NCI-H226 (cell line): ENCODE measurements at places on chromosomes 7 and 10.
A peak's percentile ranks its signal among the peaks of the same experiment; 100 is the strongest.

DNA sequence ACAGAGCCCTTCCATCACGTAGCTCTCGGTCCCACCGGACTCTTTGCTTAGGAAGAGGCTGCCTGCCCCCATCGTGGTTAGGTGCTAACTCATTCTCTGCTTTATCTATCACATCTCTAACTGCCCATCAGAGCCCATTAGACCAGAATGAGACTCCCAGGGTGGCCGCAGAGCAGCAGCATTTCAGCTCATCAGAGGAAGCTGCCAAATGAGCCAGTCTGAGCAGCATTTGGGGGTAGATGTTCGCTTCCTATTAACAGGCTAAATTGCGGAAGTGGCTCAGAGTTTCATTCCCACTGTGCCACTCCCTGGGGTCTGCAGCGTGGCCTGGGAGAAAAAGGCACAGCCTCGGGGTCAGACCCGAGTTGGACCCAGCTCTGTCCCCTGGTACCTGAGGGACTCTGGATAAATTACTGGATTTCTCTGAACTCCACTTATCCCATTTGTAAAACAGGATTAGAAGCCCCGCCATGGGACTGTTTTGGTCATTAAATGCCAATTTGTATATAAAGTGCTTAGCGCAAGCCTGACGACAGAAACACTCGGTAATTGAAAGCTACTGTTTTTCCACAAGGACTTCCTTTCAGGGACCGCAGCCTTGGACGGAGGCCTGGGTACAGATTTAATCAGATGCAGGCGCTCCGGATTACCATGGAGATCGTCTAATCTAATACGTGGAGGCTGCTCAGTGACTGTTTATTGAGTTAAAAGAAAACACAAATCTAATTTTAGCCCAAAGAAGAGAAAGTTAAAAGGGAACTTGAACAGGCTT, 73.8 kb upstream of the PRLHR start:
- no peak for DNase-seq

GRCh38 chr10:48655411-48656240, 29.0 kb upstream of the WDFY4 start:
- peak; percentile 83 for DNase-seq

GRCh38 chr10:110960333-110960712, 40.9 kb downstream of the SHOC2 start:
- DNase-seq: no peak

- no peak for DNase-seq
These were observed 29.9 kb downstream of the PPP2R2D start for GRCh38 chr10:131930586-131931330.

GRCh38 chr10:75111907-75112679, 637 bp downstream of the SAMD8 start:
- peak; percentile 55 for DNase-seq

DNA sequence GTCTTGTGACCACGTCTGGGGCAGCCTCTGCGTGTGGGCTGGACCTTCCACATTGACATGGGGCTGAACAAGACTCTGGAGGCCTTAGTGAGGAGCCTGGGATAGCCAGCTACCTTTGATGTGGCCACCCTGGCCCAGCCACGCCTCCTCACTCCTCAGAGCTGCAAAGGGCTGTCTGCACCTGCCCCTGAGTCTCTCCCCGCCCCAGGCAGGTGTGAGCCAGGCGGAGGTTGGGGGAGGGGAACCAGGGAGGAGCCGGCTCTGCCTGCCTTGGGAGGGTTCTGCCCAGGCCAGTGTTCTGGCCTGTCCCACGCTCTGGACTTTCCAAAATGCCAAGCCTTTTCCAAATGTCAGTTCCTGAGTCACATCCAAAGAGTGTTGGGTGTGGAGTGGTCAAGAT, 72.2 kb downstream of the GTF2IRD1 start:
- DNase-seq: no peak

DNA sequence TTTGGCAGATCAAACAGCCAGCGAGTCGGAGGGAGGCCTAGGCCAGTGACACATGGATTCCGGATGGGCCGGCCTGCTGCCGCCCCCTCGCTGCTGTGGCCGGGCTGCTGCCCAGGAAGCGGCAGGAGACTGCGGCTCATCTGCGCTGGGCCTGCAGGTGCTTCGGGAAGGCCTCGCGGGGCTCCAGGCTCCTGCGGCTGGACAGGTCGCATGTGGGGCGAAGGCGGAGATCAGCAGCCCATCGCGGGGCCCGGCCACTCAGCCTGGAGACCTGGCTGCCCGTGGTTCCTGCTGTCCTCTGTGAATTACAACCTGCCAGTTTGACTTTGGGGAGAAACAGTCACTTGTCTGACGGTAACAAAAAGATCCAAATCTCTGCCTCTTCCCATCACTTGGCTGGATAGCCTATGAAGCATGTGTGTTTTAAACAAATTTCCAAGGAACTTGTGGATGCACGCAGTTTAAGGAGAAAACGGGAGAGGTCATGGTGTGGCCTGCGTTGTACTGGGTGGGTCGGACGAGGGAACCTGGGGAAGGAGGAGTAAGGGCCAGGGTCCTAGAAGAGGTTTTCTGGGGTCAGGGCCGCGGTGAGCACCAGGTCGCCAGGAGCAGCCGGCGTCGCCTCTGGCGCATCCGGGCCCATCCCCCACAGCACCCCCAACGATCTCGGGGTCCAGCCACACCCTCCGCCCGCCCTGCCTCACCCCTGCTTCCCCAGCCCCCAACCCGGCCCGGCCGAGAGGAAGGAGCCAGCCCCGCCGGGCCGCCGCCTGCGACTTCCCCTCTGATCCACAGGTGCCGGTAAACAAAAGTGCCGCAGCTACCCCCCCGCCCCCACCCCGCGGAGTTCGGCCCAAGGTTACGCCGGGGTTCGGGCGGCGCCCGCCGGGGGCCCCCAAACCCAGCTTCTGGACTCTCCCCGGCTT, 1.6 kb downstream of the SPOCK2 start:
- no peak for DNase-seq

DNA sequence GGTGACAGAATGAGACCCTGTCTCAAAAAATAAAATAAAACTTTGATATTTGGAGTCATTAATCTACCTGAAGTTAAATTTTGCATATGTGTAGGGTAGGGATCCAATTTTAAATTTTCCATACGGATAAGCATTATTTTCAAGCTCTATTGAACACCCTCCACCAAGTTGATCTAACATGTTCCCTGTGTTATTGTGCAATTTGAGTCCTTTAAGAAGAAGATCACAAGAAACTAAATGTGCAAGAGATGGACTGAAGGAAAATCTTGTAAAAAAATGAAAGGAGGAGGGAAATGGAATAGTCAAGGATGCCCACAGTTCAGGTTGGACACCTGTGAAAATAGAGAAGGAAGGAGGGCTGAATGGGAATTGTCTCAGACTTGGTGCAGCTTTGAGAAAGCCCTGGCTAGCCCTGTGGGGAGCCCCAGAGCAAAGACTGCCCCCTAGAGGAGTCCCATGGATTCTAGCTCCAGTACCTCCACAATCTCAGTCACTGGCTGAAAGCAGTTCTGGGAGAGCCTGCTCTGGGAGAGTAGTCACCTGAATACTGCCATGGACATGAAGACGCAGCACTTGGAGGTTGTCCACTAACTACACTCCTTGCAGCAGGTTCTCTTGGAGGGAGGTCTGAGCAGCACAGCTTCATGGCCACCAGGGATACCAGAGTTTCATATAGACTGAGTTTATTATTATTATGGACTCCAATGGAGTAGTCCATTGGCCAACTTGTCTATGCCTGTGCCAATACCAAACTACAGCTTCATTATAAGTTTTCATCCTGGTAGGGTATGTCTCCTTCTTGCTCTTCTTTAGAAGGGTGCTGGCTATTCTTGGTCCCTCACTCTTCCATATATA, 5.7 kb upstream of the TIAL1 start:
- no peak for DNase-seq

GRCh38 chr7:142773230-142773629, 2.5 kb downstream of the PRSS2 start:
- no peak for DNase-seq

DNA sequence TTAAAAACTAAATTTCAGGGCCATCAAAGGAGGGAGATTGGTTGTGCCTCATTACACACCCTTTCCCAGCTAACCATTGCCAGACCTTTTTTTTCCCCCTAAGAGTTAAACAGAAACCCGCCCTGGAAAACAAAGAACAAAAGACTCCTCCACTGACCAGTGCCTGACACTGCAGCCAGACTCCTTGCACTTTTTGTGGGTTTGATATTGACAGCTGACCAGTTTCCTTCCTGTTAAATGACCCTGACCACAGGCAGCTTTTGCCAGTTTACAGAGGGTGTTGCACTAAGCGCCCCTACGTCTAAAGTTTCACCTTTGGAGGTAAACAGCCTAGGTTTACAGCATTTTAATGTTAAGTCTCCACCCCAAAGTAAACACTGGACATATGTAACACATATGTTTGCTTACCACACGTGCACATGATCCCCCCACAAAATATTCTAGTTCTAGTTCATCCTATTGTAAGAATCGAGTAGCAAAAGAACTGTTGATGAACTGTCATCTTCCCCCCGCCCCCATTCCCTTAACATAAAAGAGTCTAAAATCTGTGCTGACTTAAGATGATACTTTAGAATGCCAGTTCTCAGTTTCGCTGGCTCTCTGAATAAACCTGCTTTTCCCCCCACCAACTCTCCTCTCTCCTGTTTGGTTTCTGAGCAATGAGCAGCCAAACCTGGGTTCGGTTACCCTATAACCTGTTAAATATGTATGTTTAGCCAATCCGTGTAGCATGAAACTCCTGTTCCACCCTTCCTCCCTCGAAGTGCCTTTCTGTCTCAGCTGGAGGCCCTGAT, 38.0 kb downstream of the FOXI2 start:
- DNase-seq: no peak

GRCh38 chr7:134941952-134942351, 44.4 kb upstream of the AGBL3 start:
- no peak for DNase-seq

DNA sequence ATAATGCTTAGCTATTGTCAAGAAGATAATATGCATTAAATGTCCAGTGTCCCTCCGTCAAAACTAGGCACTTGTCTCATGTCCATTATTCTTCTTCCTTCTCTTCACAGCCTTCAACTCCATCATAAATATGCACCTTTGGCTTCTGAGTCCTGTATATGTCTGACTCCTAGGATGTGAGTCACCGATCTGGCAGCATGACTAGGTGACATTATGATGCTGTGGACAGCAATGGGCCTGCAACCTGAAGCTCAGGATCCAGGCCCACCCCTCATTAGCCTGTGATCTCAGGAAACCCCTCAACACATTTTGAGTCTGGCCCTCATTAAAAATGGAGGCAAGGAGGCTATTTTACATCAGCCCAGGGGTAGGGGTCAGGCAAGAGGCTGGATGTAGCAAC, 362.5 kb upstream of the ZMIZ1 start:
- DNase-seq: no peak

DNA sequence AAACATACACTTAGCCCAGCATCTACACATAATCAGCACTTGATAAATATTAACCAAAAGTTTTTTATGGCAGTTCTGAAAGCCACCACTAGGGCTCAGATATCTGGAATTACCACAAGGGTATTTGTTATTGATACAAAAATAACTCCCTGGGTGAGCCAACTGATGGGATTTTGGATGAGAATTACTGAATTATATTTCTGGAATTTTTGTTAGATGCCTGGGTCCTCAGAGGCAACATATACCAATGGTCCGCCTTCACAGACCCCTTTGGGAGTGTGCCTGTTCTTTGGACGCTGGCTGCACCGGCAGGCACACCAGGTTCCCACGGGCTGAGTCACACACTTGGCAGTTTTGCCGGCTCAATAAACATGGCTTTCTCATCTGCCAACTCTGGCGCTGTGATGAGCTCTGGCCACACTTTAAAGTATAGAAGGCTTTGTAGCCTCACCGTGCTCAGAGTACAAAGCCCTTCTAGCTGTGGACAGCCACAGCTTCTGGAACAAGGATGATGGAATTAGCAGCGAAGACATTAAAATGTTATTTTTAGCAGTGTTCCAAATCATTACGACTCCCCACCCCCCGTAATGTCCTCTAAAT, 24.5 kb upstream of the EEPD1 start:
- DNase-seq: peak; percentile 96

DNA sequence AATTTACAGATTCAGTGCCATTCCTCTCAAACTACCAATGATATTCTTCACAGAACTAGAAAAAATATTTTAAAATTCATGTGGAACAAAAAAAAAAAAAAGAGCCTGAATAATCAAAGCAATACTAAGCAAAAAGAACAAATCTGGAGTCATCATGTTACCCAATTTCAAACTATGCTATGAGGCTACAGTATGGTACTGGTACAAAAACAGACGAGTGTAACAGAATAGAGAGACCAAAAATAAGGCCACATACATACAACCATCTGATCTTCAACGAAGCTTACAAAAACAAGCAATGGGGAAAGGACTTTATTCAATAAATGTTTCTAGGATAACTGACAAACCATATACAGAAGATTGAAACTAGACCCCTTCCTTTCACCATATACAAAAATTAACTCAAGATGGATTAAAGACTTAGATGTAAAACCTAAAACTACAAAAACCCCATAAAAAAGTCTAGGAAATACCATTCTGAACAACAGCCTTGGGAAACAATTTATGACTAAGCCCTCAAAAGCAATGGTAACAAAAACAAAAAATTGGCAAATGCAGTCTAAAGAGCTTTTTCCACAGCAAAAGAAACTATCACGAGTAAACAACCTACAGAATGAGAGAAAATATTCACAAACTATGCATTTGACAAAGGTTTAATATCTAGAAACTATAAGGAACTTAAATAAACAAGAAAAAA, 207.7 kb downstream of the PTN start:
- no peak for DNase-seq

DNA sequence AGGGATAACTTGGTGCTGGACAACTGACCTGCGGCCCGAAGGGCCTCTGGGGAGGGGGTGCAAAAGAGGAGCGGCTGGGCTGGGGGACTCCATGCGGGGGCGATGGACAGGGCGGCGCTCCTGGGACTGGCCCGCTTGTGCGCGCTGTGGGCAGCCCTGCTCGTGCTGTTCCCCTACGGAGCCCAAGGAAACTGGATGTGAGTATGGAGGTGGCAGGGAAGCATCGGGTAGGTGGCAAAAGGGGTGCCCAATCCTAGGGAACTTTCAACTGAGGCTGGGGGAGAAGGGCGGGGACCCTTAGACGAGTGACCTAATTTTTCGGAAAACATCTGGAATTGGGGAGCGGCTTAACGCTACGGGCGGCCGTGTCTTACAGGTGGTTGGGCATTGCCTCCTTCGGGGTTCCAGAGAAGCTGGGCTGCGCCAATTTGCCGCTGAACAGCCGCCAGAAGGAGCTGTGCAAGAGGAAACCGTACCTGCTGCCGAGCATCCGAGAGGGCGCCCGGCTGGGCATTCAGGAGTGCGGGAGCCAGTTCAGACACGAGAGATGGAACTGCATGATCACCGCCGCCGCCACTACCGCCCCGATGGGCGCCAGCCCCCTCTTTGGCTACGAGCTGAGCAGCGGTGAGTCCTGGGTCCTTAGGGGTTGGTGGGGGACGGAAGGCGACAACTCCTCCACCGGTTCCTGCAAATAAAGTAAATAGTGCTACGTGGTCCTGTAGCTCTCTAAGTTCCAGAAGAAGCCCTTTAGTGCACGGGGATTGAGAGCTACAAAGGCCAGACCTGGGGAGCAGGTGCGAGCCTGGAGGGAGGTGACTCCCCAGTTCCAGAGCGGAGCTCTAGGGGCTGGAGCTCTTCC, 622 bp downstream of the WNT16 start:
- no peak for DNase-seq

DNA sequence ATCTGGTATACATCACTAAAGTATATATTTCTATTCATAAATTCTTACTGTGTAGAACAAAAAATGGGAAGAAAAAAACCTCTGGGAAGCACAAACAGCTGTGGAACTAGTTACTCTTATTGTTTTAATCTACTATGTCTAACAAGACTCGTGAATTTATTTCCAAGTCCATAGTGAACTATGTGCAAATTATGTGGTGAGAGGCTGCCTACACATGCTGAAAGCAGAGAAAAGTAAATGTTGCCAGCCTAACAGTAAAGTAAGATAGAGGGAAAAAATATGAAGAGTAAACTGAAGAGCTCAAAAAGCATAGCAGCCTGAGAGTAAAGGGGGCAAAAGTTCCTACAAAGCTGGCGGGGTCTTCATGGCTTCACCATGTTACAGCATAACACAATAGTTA, 3.0 kb downstream of the GDI2 start:
- no peak for DNase-seq
